ENCODE measurements at places on chromosomes 2 and 18.
A peak's percentile ranks its signal among the peaks of the same experiment; 100 is the strongest.

- no peak for DNase-seq
Measured at GRCh38 chr2:907706-908105, 42.9 kb upstream of the SNTG2 start.

- no peak for DNase-seq
Measured at GRCh38 chr2:150292807-150293206, 194.7 kb downstream of the RND3 start.

DNA sequence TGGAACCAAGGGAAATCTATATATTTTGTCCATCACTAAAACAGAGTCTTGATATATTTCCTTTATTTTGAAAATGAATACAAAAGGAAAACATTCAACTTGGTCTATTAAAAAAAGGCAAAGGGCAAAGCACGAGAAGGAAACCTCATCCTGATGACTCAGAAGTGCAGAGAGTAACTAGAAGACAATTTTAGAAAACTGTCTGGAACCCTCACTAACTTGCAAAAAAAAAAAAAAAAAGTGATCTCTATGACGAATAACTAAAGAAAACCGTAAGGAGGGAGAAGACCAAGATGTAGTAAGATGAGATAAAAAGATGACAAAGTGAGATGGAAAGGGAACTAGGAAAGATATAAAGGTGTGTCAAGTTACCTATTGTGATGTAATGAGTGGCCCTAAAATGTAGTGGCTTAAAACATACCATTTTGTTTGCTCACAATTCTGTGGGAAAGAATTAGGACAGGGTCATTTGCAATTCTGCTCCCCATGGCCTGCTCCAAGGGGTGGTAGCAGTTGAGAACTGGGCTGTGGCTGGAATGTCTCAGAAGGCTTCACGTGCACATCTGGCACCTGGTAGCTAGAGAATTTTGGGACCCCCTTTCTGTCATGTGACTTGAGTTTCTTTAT is 303.0 kb downstream of the DYSF start:
- DNase-seq: no peak

DNA sequence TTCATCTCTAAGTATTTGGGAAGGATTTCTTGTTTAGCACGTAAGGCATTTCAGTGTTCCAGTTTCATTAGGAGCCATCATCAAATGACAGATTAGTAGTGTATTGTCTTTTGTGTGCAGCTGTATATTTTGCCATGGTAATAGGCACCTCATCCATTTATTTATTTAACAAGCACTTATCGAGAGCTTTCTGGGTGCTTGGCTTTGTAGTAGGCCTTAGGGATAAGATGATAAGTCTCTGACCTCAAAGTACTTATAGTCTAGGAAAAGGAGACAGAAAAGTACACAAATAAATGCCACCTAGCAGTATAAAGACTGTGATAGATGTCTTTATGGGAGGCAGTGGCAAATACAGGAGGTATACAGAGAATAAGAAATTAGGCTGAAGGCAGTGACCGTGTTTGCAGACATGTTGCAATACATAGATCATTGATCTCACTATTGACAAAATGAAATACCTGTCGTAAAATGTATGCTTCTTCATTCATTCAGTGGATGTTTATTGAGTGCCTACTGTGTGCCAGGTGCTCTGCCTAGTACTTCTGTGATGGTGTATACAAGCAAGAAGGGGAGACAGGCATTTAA is 265.9 kb downstream of the SETBP1 start:
- DNase-seq: no peak

GRCh38 chr2:196372811-196373664 is 201.7 kb upstream of the STK17B start:
- no peak for DNase-seq

DNA sequence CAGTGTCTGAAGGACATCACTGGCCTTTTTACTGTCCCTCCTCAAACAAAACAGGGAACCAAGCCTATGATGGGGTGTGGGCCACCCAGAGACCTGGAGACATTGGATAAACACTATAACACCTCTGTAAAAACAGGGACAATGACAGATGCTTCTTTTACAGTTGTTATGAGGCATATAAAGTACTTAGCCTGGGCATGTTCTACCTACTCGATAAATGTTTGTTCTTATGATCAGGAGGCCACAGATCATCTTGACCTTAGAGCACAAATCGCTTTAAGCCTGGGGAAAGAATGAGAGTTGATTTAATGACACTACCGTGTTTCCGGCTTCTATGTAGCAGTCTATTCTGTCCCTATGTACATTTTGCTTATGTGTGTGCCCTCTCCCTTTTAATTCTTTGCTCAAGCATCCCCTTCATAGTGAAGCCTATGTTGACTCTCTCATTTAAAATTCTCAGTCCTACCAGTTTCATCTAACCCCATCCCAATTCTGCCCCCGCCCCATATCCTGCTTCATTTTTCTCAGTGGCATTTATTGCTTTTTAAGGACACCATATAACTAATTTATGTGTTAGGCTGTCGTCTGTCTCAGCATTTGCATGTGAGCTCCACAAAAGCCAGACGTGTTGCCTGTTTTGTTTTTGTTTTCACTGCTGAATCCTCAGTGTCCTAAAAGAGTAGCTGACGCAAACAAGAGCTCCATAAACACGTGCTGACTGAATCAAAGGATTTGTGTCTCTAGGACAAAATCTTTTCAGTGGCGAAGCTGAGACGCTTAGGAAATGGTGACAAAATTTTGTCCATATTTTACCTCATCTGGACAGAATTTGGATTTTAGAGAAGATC is 182.3 kb upstream of the ST6GAL2 start:
- no peak for DNase-seq

- DNase-seq: no peak
Measured at GRCh38 chr18:7671105-7671504, 104.0 kb downstream of the PTPRM start.

GRCh38 chr2:84896567-84896966 is 8.9 kb upstream of the TMSB10 start:
- DNase-seq: no peak

GRCh38 chr2:136386046-136386445 is 268.1 kb upstream of the CXCR4 start:
- DNase-seq: no peak

GRCh38 chr2:230872151-230872967 is 7.6 kb downstream of the ITM2C start:
- DNase-seq: no peak

- DNase-seq: no peak
Measured at GRCh38 chr2:15570104-15570503, 9.0 kb upstream of the NBAS start.

DNA sequence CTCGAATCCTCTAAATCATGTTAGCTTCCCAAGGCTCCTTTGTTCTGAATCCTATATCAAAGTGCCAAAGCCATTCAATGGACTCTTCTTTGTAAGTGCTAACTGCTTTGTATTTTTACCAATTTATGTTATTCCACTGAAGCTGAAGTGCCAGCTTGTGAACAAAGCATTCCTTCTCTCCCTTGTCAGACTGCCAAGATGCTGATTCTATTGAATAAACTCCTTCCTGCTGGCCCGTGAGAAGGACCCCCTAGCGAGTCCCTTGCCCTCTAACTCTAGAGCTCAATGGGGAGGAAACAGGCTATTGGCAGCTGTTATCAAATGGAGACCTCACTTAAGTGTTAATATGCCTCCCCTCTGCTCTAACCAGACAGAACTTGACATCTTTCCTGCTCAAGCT is 1097.9 kb upstream of the CNTNAP5 start:
- DNase-seq: no peak

DNA sequence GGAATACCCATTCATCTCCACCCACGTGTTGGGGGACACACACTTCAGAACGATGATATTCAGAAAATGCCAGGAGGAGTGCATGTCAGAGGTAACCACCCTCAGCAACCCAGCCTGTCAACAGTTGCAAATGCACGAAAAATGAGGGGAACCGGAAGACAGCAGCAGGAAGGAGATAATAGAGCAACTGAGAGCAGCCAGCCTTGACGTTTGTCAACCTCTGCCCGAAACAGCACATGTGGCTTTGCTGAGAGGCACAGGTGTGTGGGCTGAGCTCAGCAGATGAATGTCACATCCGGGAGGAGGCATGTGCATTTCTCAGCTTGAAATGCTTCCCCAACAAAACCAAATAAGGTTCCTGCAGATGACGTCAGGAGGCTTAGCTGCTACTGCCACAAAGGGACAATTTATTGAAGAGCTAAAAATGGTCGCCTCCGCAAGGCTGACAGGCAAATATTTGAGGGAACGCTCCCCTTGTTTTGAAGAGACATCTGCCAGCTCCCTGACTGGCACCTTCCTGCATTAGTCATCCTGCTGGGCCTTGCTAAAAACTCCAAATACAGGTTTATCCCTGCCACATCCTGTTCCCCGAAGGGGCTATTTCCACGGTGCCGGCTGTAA is 419.0 kb downstream of the NBAS start:
- DNase-seq: no peak

GRCh38 chr18:24089515-24090337 is 49.1 kb upstream of the CABYR start:
- no peak for DNase-seq

DNA sequence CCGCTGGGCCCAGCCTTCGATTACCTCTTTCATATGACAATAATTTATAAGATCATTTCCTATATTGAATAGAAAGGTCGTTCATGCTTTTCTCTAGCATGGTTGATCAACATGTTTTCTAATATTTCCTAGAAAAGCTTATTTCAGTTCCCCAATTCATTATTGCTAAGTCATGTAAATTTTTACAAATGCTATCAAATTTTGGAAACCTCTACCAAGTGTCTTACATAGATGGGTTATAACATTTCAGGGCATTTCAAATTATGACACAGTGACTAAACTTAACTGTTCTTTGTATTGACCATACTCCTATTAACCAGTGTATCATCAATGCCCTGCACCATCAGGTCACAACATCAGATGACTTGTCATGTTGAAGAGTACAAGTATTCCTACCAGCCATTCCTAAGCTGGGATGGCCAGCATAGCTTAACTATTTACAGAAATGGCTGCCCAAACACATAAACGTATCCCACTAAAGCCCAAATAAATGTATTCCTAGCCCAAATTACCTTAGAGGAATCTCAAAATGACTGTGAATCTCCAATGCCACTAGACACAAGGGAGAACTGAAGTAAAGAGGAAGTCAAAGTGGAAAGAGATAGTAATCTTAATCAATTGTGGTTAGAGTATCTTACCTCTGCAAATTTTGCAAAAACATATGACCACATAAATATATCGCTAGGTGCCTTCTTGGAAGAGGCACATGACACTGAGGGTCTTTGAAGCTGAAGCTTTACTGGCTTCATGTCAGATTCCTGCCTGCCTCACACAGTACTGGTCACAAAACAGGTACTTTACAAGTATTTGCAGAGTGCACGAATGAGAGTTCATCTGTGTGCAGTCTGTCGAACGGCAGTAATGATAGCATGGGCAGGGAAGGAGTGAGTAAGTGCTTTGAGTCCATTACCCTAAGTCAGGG is 87.3 kb upstream of the TLK1 start:
- DNase-seq: no peak

- peak; percentile 71 for DNase-seq
Measured at GRCh38 chr2:202032846-202033316, 774 bp upstream of the FZD7 start.

GRCh38 chr2:143816916-143817315 is 687.7 kb downstream of the ARHGAP15 start:
- DNase-seq: no peak

DNA sequence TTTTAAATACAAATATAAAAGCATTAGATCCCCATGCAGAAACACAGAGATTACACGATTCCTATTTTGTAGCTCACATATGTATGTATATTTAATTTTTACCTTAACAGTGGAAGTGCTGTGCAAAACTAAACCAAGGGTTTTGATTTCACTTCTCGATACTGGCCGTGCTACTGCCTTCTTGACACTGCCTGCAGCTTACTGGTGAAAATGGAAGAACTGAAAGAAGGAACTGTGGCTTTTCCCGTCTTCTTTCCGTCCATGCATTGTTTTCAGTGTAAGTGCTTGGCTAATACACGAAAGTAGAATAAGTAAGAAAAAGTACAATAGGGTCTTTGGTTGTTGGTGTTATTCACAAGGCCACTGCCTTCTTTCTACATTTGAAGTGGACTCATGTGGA is 129.5 kb downstream of the NDUFA10 start:
- DNase-seq: no peak

DNA sequence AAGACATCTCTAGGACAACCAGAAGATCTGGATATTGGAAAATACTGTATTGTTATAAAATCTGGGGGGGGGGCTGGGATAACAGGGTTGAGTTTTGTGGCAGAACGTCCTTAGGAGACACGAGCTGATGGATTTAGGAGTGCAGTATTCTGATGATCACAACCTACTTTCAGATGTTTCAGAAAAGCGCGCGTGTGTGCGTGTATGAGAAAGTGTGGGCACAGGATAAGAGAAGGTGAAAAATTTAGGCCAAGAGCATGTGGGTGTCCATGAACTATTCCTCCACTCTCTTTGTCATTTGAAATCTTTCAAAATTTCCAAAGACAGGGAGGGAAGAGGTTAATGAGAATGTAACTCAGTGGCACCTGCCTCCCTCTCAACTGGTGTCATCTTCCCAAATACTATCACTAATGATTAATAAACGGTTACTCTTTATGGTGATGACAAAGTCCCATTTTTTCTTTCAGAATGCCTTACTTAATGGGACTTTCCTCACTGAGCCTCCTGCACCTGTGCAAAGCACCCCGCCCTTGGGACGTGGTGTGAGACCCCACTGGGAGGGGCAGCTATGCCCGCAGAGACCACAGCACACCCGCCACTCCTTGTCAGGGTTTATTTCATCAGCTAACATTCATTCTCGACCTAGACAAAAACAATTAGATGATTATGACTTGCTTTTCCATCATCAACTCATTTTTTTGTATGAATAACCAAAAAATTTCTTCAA is 53.6 kb downstream of the HS6ST1 start:
- no peak for DNase-seq

DNA sequence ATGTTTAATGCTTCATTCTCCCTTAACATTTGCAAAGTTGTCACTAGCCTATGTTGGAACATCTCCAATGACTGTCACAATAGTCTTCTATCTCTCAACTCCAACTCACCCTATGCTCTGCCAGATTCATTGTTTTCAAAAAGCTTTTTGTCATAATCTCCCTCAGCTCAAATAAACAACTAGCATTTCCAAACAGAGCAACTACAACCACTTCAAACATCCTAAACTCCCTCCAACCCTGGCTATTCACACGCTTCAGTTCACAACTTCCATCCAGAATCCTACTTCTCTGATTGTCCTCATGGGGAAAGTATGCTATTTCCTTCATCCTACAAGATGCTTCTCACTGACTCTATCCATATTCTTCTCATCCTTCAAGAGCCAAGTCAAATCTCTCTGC is 139.2 kb upstream of the VRK2 start:
- no peak for DNase-seq

DNA sequence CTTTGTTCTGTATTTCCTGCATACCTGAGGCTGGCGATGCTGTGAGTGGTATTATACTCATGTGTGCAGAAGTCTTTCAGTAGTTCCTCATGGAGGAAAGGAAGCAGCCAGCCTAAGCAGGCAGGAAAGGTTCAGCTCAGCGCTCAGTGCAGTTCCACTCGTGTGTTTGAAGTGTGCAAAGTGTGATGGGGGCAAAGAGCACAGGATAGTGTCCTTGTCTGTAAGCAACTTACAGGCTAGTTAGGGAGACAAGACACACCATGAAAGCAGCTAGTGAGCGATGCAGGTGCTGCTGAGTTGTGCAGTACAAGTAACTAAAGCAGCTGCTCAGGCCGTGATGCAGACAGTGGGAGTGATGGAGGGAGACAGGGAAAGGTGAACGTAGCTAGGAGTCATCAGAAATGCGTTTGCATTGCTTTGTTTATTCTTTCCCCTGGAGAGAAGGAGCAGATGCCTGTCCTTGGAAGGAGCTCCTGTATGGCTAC is 146.2 kb downstream of the LDLRAD4 start:
- DNase-seq: no peak

Data from right renal pelvis (tissue), 4 donors.